ENCODE measurements at places on chromosomes 5 and 9.
A peak's percentile ranks its signal among the peaks of the same experiment; 100 is the strongest.

- no peak for DNase-seq
These were observed 42.9 kb downstream of the BNIP1 start for GRCh38 chr5:173187054-173187743.

GRCh38 chr5:173925449-173926071 lies 37.4 kb downstream of the CPEB4 start:
- DNase-seq: peak; percentile 61

GRCh38 chr9:130601100-130601499 lies 21.7 kb downstream of the FUBP3 start:
- no peak for DNase-seq

- DNase-seq: peak; percentile 24
These were observed 61.9 kb downstream of the SNX24 start for GRCh38 chr5:122907276-122907675.

DNA sequence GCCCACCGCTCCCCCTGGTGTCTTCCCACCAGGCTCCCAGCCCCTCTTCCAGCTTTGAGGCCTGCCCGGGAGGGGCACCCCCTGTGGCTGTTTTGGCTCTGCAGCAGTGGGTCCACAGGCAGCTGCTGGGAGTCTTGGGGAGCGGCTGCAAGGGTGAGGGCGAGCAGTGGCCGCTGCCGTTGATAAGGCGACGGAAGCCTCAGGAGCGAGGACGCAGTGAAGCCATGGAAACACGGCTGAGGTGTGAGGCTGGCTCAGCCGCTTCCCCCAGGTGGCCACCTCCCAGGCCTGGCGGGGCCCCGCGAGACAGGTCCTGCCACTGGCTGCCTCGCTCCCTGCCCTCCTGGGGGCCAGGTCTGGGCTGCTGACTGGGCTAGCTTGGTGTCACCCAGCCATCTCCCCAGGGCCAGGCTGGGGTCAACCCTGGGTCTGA lies 41.5 kb downstream of the CXXC5 start:
- DNase-seq: no peak

DNA sequence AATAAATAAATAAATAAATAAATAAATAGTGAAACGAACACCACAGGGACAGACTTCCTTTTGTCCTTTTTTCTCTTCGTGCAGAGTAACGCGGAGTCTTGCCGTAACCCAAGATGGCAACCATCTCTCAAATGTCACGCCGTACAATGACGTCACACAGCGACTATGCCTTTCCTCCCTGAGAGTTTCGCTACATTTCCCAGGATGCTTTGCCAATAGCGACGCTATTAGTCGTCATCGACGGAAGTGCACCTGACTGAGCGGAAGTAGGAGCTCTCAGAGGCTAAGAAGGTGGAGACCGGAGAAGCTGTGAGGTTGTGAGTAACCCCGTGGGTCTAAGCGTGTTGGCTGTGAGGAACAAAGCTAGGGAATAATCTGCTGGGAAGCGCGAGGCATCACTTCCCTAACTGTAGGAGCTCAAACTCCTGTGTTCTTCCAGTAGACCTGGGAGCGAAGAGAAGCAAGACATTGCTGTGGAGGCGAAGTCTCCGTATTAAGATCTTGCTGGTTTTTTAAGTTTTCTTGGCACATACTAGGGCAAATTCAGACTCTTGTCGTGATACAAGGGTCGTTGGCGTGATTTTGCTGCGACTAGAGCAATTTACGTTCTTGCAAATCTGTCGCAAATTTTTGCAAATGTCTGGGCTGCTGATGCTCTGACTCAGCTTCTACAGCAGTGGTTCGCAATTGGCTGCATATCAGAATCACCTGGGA lies at the start of gene TTC1:
Gene TTC1 (plus strand): TSS at position 263 of the 714 bp plus-strand sequence. CDS start 1,390 bp downstream, outside the sequence.
- DNase-seq: peak; percentile 98

GRCh38 chr5:147170603-147171002 lies 64.2 kb upstream of the STK32A start:
- no peak for DNase-seq

DNA sequence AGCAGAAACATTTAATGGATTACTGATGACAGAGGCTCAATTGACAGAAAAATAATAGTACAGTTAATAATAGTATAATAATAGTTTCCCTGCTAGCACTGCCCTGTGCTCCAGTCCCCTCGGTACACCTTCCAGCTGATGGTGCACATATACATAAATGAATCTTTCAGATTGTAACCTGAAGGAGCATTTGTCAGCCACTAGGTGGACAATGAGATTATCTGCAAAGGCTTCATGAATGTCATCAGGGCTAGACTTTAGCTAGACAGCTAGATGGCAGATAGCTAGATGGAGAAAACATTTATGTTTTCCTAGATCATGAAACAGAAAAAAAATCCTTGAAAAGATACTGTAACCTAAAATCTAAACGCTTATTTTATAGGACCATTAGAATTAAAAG lies 304.4 kb upstream of the SMC2 start:
- no peak for DNase-seq

- DNase-seq: no peak
These were observed 1.9 kb downstream of the FRMD3 start for GRCh38 chr9:83536332-83536731.

DNA sequence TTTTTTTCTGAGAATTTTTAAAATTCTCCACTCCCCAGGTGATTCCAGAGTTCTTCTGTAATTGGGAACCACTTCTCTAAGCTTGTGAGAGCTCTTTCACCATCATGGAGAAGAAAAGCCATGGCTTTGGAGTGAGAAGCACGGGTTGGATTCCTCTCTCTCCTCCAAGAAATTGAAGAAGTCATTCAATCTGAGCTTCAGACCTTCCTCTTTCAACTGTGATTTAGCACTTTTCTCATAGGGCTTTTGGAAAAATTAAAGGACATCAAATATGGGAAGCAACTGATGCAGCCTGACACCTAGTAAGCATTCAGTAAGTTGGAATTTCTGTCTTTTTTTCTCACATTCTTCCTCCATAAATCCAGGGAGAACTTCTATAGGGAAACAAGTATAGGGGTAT lies 580.4 kb upstream of the KLF4 start:
- DNase-seq: no peak

- DNase-seq: no peak
These were observed 443.5 kb downstream of the PLK2 start for GRCh38 chr5:58016358-58016757.

DNA sequence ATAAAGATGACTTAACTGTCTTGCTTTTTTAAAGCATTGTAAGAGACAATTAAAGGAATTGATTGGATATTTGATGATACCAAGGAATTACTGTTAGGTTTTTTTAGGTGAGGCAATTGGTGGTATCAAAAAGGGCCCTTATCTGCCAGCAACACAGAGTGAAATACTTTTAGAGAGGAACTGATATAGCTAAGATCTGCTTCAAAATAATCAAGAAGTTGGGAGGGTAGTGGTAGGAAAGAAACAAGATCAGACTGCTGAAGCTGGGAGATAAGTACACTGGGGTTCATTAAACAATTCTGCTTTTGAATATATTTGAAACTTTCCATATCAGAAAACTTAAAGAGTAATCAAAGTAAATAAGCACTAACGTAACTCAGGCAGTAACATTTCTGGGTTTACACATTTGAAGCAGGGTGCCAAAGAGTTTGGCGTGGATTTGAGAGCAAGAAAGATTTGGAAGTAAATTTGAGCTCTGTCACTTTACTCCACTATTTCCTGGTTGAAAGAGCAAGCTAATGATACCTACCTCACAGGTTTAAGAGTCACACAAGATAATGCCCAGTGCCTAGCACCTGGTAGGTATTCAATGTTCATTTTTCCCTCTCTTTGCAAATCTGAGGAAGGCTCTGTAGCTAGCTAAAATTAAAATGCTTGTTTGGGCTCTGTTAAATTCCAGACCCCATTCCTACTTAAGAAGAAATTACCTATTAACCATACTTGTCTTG lies 6.9 kb downstream of the ERMP1 start:
- DNase-seq: no peak

DNA sequence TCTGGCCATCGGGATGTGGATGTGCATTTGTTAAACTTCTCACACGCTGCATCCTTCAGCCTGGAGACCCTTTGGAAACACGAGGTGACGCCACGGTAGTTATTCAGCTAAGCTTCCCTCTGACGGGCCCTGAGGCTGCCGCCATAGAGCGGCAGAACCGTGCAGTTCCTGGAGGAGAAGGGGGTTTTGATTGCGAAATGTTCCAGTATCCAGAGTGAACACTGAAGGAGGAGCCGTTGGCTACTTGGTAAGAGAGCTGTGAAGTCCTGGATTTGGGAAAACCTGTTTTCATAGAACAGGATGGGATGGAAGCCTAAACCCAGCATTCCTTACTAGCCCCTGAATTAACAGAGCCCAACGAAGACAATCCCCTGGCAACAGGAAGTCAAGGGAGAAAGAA lies 23.0 kb upstream of the EXOC3 start:
- no peak for DNase-seq

- peak; percentile 69 for DNase-seq
These were observed 25.3 kb upstream of the LRRTM2 start for GRCh38 chr5:138900281-138900965.

DNA sequence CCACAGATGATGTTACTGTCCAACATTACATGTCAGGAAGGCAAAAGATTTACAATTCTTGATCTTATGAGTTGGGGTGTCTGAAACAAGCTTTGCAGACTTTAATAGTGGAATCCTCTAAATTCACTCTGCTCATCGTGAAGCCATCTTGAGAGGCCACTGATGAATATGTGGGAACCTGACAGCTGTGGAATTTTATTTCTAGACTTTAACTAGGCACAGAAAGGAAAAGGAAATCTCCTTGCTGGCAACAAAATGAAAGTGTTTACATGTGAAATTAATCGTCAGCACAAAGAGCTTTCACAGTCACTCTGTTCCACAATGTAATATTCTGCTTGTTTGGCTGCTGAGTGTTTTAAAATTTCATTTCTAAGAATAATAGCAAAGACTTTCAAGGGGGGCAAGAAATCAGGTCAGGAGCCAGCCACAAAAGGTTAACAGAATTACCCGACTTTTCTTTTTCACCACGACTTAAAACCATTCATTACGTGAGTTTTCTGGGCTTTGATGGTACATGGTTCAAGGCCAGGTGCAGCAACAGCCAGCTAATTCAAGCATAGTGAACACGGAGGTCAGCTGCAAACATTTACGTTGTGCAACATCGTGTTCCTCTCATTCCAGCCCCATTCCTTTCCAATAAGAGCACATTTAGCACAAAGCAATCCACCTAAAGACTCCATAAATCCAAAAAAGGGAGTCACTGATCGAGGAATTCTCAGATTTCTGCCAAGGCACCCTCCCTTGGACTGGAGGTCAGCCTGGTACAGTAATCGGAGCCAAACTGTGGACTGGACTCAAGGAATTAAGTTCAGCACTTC lies 14.6 kb downstream of the NREP start:
- peak; percentile 61 for DNase-seq

- no peak for DNase-seq
These were observed 24.1 kb downstream of the CARTPT start for GRCh38 chr5:71743155-71743554.

DNA sequence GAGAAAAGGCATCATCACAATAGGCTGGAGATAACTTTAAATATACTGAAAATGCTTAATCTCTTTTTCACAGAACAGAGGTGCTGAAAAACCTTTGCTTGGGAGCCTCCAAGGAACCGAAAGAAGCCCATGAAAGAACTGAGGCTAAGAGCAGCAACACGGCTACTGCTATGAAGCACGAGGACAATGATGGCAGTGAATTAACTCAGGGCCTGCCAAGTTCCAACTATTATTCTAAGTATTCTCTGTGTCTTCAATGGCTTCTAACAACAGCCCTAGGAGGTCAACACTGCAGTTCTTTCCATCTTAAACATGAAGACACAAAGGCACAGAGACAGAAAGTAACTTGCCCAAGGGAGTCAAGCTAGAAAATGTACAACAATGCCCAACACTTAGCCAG lies 293.0 kb upstream of the DAP start:
- no peak for DNase-seq

GRCh38 chr9:120931231-120932085 lies 4.9 kb upstream of the TRAF1 start:
- no peak for DNase-seq

GRCh38 chr5:75847561-75848021 lies 130.4 kb upstream of the POC5 start:
- DNase-seq: no peak

DNA sequence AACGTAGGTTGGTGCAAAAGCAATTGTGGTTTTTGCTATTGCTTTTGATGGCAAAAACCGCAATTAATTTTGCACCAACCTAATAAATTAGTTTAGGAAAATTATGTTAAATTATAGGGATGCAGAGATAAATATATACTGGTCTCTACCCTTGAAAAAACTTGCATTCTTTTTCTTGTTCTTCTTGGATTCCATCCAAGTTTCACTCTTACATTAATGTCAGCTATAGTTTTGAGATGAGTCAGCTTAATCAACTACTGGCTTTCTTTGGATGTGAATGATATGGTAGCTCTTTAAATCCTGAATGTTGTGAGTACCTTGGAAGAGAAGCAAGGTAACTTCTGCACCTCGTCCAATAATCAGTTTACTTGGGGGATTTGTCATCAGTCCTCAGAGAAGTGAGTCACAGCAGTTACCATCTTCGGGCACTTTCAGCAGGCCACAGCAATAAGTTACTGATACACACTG lies 549.0 kb upstream of the ZNF608 start:
- no peak for DNase-seq

GRCh38 chr5:2326601-2327000 lies 424.9 kb downstream of the IRX2 start:
- DNase-seq: no peak

- no peak for DNase-seq
These were observed 116.6 kb upstream of the MAP3K1 start for GRCh38 chr5:56698463-56699381.

GRCh38 chr5:72036951-72037350 lies 70.3 kb upstream of the MAP1B start:
- peak; percentile 4 for DNase-seq

GRCh38 chr5:76744632-76745031 lies 28.7 kb downstream of the F2R start:
- DNase-seq: no peak

GRCh38 chr5:148848393-148849031 lies 22.1 kb downstream of the ADRB2 start:
- DNase-seq: no peak

- no peak for DNase-seq
These were observed 12.6 kb downstream of the ERGIC1 start for GRCh38 chr5:172846677-172847076.

GRCh38 chr9:135126451-135127187 lies 39.2 kb downstream of the OLFM1 start:
- DNase-seq: no peak

GRCh38 chr5:7910738-7911428 lies 41.9 kb downstream of the MTRR start:
- no peak for DNase-seq

DNA sequence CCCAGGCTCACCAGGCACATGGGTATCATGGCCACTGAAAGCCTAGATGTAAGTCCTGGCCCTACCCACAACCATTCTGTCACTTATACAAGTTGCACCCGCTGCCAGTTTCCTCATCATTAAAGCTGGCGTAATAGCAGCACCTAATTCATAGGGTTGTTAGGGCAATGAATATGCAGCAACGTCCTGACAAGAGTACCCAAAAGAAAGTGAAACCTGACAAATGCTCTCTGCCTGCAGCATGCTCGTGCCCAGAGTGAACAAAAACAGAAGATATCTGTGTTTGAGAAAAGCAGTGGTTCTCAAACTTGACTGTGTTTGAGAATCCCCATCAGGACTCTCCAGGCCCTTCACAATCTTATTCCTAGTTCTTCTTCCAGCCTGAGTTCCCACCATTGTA lies 632.4 kb downstream of the SEMA5A start:
- DNase-seq: no peak

GRCh38 chr9:85586684-85587083 lies 155.1 kb downstream of the AGTPBP1 start:
- no peak for DNase-seq

Data from brain microvascular endothelial cell (primary cell).